ENCODE measurements at places on chromosomes 5 and 9.
A peak's percentile ranks its signal among the peaks of the same experiment; 100 is the strongest.

GRCh38 chr5:72507907-72508238 is 663 bp upstream of the ZNF366 start:
- DNase-seq, result no peak

DNA sequence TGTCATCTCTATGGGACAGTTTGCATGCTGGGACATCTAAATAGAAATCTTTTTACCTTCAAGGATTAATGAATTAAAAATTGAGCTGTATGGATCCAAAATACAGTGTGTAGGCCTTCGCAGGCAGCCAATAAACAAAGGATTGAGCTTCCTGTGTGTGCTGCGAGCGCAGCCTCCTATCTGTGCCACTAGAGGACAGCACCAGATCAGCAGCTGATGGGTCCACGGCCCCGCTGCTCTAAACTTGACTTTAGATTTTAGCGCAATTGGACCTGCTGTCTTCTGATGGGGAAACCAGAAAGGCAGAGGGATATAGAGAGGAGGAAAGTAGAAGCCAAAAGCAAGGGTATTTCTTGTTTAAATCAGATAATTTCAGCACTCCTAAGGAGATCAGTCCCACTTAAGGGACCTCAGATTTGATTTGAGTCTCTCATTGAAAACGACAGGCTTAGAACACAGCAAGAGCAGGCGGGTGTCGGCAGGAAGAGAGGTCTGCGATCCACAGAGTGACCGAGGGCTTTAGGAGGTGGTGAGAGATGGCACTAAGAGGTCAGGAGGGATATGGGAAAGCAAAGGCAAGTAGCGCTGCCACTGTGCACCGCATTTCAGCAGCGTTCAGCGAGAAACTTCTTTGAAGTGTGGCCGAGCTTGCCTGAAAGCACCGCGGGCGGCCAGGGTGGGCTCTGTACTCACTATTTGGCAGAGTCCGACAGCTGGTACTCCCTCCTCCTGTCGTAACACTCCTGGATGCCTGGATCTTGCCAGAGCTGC is 214.3 kb downstream of the GNA14 start:
- peak; percentile 3 for DNase-seq

DNA sequence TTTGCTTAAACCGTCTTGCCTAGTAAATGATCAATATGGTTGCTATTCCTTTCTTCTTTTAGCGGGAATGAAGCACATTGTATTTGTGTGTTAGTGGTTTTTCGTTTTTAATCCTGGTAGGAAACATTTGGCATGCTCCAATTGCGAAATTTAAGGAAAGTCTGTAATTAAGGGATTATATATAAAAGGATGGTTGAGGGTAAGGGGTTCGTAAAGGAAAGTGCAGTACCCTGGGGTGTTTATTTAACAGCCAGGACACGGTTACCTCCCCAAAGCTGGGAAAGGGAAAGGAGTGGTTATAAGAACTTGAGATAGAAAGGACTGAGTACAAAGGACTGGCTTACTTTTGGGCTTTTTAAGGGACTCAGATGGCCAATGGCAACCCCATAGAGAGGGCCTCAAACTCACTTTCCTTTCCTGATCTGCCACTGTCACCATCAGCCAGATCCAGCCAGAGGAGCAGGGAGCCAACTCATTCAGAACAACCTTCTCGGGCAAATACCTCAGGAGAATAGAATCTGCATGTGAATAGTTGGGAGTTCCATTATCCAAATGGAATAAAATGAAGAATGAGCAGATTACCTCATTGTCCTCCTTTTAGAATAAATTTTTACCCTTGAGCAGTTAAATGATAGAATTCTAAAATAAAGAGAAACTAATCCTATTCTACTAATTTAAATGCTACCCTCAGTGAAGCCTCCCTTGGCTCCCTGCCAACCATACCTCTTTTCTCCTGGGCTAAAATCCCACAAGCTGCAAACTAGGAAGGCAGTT is 117.7 kb downstream of the SNCAIP start:
- DNase-seq, result no peak

GRCh38 chr9:99820685-99821395 is 845 bp upstream of the NR4A3 start:
- peak; percentile 60 for DNase-seq

- DNase-seq, result no peak
These were observed 1.7 kb upstream of the POMT1 start for GRCh38 chr9:131500939-131501541.

Data from DMS 273 treated with DMSO at 0.1 percent for 48 hours (cell line).